ENCODE measurements at places on chromosomes 16 and 17. TPM values are rescaled to one million over a fixed set of nuclear protein-coding genes. Genes with fewer than 3 reads are reported as not detected.

SEPTIN1 gene
- not detected for total RNA-seq

FBXW10B gene
- not detected for total RNA-seq

LRRC46 gene
- total RNA-seq: not detected

CEP295NL gene
- 10.7 TPM for total RNA-seq

HID1 gene
- total RNA-seq: 103 TPM

ITGB3 gene
- 71.3 TPM for total RNA-seq

FOXC2 gene
- total RNA-seq: 57.2 TPM

TNFRSF13B gene
- not detected for total RNA-seq

ZNF688 gene
- total RNA-seq: 11.3 TPM

DNA sequence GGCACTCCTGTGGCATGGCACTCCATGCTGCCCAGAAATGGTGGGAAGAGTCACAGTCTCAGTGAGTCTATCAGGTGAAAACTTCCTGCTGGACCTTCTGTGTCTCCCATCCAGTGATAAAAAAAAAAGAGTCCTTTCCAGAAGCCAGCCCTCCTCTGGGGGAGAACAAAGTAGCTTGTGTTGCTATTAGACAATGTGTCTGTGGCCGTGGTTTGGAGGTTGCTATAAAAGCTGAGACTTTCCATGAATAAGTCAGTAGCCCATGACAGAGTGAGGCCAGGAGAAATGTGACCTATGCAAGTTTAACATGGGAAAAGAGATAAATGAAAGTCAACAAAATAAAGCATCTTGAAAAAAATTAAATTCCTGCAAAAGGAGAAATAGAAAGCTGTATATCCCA lies 250.7 kb upstream of the MON1B start:
- H3K27ac ChIP-seq: no peak overlapping the region
- H3K4me1 ChIP-seq: no peaks in the 10 kb centered on the region
- H3K36me3 ChIP-seq: no peaks in the 10 kb centered on the region
- H3K27me3 ChIP-seq: no peaks in the 10 kb centered on the region

DNA sequence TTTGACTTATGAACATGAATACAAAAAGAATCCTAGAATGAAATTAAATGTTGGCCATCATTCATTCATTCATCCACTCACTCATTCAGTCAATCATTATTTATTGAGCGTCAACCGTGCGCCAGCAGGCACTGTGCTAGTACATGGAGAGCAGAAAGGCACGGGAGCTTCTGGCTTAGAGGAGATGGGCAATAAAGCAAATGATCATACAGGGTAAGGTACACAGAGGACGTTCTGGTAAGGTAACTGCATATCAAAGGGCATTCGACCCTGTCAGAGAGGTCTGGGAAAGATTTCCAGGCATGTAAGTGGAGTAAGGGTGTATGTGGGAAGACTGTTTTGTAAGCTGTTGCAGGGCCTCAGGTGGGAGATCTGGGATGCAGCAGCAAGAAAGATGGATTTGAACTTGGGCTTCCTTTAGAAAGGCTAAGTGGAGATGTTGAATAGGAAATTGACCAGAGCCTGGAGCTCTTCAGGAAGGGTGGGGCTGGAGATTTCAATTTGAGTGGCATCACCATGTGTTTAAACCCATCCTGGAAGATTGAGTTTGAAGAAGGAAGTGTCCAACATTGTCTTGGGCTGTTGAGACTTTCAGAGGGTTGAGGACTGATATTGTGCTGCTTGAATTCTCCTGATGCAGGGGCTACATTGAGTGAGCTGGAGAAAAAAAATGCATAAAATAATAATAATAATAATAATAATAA lies 2.8 kb upstream of the MSI2 start:
- H3K4me3 ChIP-seq: no peak overlapping the region
- H3K27me3 ChIP-seq: no peaks in the 10 kb centered on the region
- no peaks in the 10 kb centered on the region for H3K36me3 ChIP-seq
- peaks cover 2% of the 10 kb centered on the region for H3K4me1 ChIP-seq
- H3K27ac ChIP-seq: peak overlapping the region; percentile 35
- no peak for DNase-seq

- H3K36me3 ChIP-seq: no peaks in the 10 kb centered on the region
- H3K4me1 ChIP-seq: peaks cover 22% of the 10 kb centered on the region
- DNase-seq: no peak
- H3K4me3 ChIP-seq: no peak overlapping the region
Measured at GRCh38 chr17:8706431-8706830, 38.2 kb downstream of the CCDC42 start.

DNA sequence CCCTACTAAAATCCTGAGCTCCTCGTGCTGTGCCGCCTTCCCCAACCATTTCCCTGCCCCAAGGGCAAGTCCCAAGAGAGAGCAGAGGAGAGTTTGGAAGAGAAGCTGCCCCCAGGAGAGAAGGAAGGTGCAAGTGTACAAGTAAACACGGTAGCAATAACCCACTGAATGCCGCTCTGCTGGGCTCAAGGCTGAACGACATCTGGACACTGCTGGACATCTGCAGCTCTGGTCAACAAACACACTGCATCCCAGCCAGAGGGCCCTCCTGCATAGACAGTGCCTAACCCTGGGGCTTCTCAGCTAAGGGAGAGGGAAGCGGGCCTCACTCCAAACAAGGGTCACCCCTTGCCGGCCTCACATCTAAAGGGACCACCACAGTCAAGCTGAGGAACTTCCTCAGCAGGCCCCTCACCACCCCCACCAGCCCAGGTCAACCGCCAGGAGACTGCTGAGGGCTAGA lies 12.7 kb downstream of the JUP start:
- no peaks in the 10 kb centered on the region for H3K27me3 ChIP-seq
- no peak overlapping the region for H3K4me3 ChIP-seq
- H3K4me1 ChIP-seq: peaks cover 10% of the 10 kb centered on the region
- no peak for DNase-seq

DNA sequence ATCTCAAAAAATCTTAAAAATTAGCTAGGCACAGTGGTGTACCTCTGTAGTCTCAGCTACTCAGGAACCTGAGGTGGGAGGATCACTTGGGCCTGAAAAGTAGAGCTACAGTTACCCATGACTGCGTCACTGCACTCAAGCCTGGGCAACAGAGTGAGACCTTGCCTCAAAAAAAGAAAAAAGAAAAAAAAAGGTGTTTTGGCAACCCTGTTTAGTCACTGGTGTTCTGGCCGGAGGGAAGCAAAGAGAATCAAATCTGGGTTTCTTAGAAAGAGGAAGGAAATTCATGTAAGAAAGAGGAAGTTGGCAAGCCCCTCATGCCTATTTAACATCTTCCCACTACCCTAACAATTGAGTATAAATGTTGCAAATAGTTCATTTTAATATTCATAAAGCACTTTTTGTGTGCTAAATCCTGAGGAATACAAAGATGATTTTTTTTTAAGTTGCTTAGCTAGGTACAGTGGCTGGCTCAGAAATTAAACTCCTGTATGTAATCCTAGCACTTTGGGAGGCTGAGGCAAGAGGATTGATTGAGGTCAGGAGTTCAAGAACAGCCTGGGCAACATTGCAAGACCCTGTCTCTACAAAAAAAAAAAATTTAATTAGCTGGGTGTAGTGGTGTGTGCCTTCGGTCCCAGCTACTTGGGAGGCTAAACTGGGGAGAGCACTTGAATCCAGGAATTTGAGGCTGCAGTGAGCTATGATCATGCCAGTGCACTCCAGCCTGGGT lies 6.5 kb upstream of the USP32 start:
- H3K27ac ChIP-seq: no peak overlapping the region
- H3K36me3 ChIP-seq: no peaks in the 10 kb centered on the region
- no peaks in the 10 kb centered on the region for H3K4me1 ChIP-seq
- no peak for DNase-seq

DNA sequence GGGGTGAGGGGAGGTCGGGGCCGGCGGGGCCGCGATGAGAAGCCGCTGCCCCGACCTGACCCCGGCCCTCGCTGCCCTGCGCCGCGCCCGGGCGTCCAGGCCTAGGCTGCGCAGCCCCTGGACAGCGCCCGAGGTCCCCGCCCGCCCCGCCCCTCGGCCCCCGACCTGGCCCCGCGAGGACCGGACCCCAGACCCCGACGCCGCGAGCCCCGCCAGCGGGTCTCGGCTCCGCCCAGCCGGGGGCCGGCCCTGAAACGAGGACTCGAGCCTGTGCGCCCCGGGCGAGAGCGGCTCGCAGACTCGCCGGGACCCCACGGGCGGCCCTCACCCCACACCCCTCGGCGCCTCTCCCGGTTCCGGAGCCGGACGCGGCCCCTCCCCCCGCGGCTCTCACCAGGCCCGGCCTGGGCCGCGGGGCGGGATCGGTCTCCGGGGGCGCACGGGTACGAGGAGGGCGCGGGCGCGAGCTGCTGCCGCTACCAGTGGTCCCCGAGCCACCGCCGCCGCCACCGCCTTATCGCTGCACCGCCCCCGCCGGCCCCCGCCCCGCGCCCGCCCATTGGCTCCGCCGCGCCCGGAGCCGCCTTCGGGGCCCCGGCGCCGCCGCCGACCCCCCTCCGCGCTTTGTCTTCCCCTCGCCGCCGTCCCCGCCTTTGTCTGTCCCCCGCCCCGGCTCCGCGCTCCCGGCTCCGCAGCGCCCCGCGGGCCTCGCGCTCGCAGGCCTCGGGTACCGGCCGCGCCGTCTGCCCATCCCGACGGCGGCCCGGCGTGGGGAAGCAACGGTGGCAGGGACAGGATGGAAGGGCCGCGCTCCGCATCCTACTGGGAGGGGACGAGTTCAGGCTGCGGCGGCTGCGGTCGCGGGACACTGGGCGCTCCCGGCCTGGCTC lies at the start of gene LIMD2:
TSS of gene LIMD2 (minus strand) at position 488 of the 890 bp plus-strand sequence. CDS start 827 bp downstream, outside the sequence.
- H3K27me3 ChIP-seq: no peaks in the 10 kb centered on the region
- no peak for DNase-seq
- H3K27ac ChIP-seq: peak within 1 kb of the TSS; percentile 80
- H3K4me1 ChIP-seq: peaks cover 9% of the 10 kb centered on the region

DNA sequence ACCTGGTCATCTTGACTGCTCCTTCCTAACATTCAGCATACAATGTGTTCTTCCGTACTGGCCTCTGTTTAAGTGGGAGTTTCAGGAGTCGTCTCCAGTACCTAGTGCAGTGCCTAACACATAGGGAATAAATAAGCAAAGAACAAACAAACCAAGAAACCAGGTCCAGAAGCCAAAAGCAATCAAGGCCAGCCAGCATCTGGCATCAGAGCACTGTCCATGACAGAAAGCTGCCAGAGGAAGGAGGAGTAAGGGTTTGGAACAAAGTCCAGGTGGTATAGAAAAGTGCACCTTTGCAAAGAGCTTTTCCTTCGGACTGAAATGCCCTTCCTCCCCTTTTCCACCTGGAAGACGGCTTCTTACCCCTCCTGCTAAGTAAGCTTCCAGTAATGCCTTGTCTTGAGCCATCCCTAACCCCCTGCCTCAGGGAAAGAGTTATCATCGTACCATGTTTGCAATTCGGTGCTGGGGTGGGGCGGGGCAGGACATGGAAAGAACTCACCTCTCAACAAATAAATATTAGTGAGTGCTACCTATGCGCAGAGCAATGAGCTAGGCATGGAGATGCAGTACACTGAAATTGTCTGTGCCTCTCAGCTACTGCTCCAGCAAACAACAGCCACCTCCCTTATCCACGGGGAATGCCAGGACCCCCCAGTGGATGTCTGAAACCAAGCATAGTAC lies 47.6 kb downstream of the C17orf67 start:
- H3K27me3 ChIP-seq: no peaks in the 10 kb centered on the region
- no peaks in the 10 kb centered on the region for H3K36me3 ChIP-seq

- no peaks in the 10 kb centered on the region for H3K36me3 ChIP-seq
- H3K4me3 ChIP-seq: no peak overlapping the region
- no peak for DNase-seq
- H3K27ac ChIP-seq: no peak overlapping the region
- no peaks in the 10 kb centered on the region for H3K27me3 ChIP-seq
Measured at GRCh38 chr17:66661411-66662256, 173.3 kb upstream of the CACNG5 start.

DNA sequence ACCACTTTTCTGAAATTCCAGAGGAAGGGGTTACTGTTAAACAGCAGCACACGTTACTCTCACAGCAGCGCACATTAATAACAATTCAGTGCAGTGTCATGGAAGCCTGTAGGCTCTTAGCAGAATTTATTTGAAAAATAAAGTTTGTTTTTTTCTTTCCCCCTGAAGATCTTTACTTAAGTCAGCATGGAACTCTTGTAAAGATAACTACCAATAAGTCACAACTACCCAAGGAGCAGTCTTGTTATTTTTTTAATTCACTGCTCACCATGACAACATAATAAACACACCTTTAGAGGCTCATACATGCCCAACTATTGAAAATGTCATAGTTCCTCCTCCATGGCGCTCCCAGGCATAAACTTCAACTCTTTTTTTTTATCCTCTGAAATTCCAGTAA lies 31.8 kb upstream of the PSMD7 start:
- H3K4me1 ChIP-seq: no peaks in the 10 kb centered on the region
- no peak overlapping the region for H3K4me3 ChIP-seq
- no peak for DNase-seq

GRCh38 chr16:8878523-8878911 lies 3.6 kb upstream of the LITAFD start:
- H3K4me1 ChIP-seq: no peaks in the 10 kb centered on the region
- no peak for DNase-seq
- no peaks in the 10 kb centered on the region for H3K36me3 ChIP-seq

DNA sequence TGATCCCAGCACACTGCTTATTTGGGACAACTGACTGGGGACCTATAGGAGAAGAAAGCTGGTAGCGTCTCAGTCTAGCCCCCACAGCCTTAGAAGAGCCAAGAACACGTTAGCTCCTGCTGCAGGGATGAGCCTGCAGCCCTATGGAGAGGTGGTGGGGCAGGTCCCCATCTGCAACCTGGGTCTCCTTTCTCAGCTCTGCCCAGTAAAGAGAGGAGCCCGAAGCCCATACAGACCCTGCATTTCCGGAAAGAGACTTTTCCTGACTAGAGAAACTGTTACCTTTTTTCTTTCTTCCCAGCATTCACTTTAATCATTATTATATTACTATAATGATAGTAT lies 788 bp downstream of the METTL22 start:
- peak overlapping the region; percentile 98 for H3K4me3 ChIP-seq
- no peaks in the 10 kb centered on the region for H3K27me3 ChIP-seq
- no peak overlapping the region for H3K27ac ChIP-seq
- H3K4me1 ChIP-seq: peaks cover 10% of the 10 kb centered on the region

GRCh38 chr17:64200080-64201032 lies 62.7 kb downstream of the TEX2 start:
- no peaks in the 10 kb centered on the region for H3K4me1 ChIP-seq
- H3K27me3 ChIP-seq: no peaks in the 10 kb centered on the region
- no peaks in the 10 kb centered on the region for H3K36me3 ChIP-seq
- H3K27ac ChIP-seq: no peak overlapping the region

GRCh38 chr16:70508752-70509151 lies 14.6 kb downstream of the COG4 start:
- H3K4me1 ChIP-seq: no peaks in the 10 kb centered on the region
- H3K4me3 ChIP-seq: no peak overlapping the region
- H3K36me3 ChIP-seq: peaks cover 65% of the 10 kb centered on the region
- H3K27ac ChIP-seq: no peak overlapping the region
- H3K27me3 ChIP-seq: no peaks in the 10 kb centered on the region

DNA sequence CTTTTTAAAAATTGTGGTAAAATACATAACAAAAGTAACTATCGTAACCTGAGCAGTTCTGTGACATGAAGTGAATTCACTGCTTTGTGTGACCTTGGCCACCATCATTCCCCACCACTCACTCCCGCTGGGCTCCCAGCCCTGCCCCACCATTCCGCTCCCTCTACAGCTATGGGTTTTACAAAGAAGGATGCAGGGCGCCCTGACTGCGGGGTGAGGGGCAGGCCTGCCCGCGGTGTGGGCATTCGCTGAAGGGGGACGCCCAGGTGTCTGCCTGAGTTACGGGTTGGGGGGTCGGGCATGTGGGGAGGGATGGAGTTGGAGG lies at the start of gene CEMP1:
TSS of gene CEMP1 (minus strand) at position 38 of the 325 bp plus-strand sequence. CDS start 335 bp downstream, outside the sequence.
- H3K36me3 ChIP-seq: peaks cover 26% of the 10 kb centered on the region
- no peaks in the 10 kb centered on the region for H3K27me3 ChIP-seq
- no peak for DNase-seq
- peak within 1 kb of the TSS; percentile 80 for H3K4me3 ChIP-seq

GRCh38 chr16:86709902-86710601 lies 131.7 kb downstream of the FOXL1 start:
- no peaks in the 10 kb centered on the region for H3K27me3 ChIP-seq
- no peaks in the 10 kb centered on the region for H3K36me3 ChIP-seq
- no peak for DNase-seq
- no peak overlapping the region for H3K4me3 ChIP-seq
- H3K4me1 ChIP-seq: no peaks in the 10 kb centered on the region
